G401 (cell line): ENCODE measurements at places on chromosomes 4 and X. TPM values are rescaled to one million over a fixed set of nuclear protein-coding genes. Genes with fewer than 3 reads are reported as not detected.

Gene RPS6KA6
- total RNA-seq: 1.4 and 2.5 TPM in 2 replicates

DNA sequence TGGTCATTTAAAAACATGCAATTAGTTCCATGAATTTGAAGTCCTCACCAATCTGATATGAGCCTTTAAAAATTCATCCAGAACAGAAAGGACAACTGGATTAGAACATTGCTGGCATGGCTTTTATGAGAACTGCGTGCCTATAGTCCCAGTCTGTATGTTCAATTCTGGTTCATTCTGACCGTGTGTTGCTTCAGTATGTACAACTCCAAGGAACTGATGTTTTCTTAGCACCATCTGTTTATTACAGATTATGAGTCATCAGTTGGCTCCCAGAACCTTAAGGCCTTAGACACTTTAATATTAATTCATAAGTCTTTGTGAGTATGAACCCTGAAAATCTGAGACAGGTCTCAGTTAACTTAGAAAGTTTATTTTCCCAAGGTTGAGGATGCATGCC lies 115.0 kb downstream of the CEP44 start:
- no peak for DNase-seq

- no peak for DNase-seq
Observed at GRCh38 chr4:4315461-4316149, 25.6 kb downstream of the ZBTB49 start.

DNA sequence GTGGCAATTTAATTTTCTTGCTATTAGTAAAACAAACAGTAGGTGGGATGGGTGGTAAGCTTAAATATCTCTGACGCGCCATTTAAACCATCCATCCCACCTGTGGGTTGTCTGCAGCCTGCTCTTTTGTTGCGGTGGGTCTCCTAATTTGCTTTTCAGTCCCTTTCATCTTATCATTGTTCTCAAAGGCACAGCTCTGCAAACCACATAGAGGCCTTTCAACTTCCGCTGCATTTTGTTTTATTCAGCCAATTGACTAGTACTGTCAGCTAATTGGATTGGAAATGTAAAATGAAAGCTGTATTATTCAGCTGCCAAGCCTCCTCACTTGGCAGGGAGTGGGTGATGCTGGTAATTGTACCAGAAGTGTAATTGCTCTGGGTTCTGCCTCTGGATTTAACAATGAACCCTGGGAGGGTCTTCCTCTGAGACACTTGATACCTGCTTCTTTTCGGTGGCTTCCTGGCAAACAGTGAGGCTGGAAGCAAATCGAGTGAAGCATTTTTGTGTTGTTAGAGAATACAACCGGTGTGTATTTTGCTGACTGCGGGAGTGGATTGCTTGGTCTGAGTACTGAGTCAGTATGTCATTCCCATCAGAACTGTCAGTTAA lies 165.6 kb downstream of the FRAS1 start:
- DNase-seq: no peak

GRCh38 chr4:111618908-111619307 lies 526.3 kb upstream of the FAM241A start:
- DNase-seq: no peak

GRCh38 chrX:149476513-149476912 lies 28.6 kb downstream of the IDS start:
- DNase-seq: no peak

GRCh38 chr4:13944095-13944511 lies 316.6 kb upstream of the BOD1L1 start:
- peak; percentile 97 for DNase-seq

DNA sequence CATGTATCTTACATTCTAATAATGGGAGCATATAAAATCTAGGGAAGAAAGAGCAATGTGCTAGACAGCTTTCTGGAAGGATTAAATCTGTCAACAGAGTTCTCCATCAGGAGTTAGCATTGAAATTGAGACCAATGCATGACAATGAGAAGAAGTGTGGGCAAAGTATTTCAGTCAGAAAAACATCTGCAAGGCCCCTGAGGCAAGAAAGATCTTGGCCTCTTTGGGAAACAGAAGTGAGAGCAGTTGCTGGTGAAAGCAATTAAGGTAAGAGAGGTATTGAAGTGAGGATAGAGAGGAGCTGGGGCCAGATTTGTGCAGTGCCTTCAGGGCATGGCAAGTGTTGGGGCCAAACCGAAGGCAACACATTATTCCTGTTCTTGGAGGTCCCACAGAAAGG lies 999.1 kb downstream of the STPG2 start:
- DNase-seq: no peak

Gene DLG3
- 24.0 and 28.0 TPM in 2 replicates for total RNA-seq

GRCh38 chrX:128106630-128107029 lies 54.4 kb upstream of the ACTRT1 start:
- DNase-seq: no peak

Gene TSPAN5
- total RNA-seq: not detected in 2 replicates

Gene NAAA
- total RNA-seq: 23.5 and 50.0 TPM in 2 replicates

DNA sequence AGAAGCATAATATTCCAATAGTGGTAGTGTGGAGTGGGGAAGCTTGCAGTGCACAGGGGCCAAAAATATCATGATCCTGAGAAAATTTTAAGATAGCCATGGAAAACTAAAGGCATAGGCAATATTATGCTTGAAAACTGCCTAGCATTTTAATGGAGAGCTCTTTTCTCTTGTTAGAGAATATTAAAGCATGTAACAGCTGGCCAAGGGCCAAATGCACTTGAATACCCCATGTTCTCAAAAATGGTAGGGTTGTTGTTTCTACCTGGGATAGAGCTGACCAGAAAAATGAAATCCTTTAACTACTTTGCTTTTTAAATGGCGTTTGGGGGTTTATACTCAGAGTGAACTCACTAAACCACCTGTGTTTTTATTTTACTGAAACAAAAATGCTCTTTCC lies 739.6 kb upstream of the SLIT2 start:
- no peak for DNase-seq

DNA sequence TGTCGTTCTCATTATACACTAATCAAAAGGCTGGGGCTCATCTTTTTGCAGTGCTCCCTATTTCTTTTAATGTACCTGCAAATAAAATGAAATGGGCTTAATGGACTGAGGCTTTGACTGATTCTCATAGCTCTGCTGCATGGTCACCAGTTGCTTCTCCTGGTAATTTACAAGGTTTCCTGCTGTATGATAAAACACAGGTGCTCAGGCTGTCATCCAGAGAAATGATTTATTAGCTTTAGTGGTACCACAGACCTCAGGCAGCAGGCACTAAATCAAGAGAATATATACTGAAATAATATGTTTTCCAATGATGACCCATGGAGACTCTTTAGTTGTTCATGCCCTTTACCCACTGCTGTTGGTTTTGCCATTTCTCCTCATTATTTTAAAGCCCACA lies 137.7 kb downstream of the C4orf33 start:
- no peak for DNase-seq

- no peak for DNase-seq
Observed at GRCh38 chr4:23333946-23334878, 555.6 kb downstream of the PPARGC1A start.

DNA sequence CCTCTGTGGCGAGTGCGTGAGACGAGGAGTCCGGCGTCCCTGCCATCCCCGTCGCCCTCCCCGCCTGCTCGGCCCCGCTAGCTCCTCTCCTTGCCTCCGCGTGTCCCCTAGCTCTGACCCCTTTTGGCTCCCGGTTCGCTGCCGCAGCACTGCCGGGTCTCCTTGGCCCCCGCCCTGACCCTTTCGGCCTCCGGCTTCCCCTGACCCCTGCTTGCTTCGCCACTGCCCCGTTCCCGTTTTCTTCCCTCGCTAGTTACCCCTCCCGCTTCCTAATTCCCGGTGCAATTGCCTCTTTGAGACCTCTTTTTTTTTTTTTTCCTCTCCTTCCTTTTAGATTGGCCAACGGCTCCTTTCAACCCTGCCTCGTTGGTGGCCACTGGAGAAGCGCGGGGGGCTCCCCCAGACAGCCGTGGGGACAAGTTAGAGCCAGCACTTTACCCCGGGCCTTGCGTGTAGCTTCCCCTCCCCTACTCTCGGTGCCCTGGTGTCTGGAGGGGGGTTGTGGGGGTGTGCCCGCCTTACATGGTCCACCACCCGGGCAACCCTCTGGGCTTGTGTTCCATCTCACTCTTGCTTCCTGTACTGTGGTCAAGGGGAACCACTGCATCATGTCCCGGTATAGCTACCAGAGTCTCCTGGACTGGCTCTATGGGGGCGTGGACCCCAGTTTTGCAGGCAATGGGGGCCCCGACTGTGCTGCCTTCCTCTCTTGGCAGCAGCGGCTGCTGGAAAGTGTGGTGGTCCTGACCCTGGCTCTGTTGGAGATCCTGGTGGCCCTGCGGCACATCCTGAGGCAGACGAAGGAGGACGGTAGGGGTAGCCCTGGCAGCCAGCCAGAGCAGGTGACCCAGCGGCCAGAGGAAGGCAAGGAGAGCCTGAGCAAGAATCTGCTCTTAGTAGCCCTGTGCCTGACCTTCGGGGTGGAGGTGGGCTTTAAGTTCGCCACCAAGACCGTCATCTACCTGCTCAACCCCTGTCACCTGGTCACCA lies 548 bp downstream of the TMEM164 start:
- peak; percentile 18 for DNase-seq

DNA sequence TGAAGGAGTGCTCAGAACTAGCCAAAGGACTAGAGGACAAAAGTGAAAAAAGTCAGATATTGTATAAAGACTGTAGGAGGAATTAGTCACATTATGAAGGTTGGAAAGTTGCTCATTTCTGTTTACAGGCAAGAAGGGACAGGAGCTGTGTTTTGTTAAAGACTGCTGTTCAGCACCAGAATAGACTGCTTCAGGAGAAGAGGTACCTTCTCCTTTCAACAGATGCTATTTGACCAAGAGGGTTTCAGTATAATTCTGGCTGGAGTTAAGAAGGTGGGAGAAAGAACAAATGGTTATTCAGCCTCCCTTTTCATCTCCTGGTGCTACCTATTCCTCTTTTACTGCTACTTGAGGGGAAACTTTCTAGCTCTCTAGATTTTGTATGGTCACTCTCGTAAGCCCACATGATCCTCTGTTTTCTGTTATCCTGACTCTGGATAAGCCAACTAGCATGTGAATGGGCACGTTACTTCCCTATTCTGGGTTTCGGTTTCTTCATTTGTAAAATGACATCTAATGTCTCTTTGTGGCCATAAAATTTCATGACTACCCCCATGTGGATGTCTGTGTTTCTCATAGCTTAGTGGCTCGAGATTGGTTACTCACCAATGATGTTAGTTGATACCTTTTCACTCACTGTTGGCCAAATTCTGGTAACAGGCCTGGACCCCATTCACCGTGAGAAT lies 68.9 kb downstream of the SH2D1A start:
- DNase-seq: no peak

DNA sequence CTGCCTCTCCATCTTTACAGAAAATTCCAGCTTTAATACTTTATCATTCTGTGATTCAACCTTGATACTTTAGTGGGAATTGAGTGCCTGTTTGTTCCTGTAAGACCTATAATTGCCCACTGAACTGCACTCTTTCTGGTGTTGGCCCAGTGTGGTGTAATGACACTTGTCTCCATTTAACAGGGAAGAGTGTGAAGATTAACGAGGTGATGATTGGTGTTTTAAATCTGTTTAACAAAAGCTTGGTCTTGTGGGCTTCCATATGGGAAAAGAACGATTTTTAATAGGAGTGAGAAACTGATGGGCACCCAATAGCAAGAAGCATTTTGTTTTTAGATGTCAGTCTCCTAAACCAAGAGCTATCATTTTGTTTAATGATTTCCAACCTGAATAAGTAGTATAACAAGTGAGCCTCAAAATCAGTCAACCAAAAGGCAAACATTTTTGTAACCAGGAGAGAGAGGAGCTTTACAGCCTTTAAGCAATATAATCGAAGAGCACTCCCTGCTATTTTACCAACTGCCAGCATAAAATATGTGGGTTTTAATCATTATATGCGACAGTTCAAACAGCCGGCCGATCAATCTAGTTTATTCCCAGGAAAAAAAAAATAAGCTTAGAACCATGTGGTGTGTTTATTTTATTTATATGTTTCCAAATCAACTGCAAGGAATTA lies 50.2 kb downstream of the SUPT20HL1 start:
- DNase-seq: no peak

Gene TRIM75
- total RNA-seq: not detected in 2 replicates

DNA sequence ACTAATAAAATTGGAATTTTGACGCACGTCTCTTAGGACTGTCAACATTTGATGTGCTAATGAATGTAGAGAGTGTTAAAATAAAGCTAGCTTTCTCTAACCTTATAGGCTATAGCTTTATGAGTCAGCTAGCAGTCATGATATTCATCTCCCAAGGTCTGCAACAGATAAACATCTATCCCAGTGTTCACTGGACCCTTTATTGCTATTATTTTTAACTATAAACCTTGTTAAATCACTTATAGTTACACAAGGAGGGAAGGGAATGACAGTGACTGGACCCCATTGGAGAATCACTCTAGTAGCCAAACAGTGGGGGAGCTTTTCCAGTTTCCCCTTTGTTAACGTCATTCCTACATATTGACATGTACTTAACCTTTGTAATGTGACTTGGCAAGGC lies 67.9 kb upstream of the SHISA3 start:
- no peak for DNase-seq

- DNase-seq: no peak
Observed at GRCh38 chr4:45741897-45742296, 382.0 kb downstream of the GABRG1 start.
